ENCODE measurements at places on chromosomes 13 and 19.

DNA sequence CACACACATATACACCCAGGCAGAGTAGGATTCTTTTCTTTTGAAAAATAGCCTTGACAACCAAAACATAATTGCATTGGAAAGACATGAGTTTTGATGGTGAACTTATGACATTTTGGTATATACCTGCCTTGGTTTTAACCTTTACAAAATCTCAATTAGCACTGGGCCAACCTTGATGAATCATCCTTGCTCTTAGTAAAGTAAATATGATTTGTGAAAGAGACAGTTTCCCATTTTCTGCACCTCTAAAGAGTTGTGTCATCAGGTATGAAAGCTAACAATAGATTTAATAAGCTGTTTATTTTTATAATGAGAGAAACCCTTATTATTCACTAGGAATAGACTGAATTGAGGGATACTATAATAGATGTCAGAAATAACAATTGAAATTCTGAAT lies 15.7 kb upstream of the ENOX1 start:
- DNase-seq: no peak

GRCh38 chr19:9878511-9879196 lies 43.5 kb downstream of the PIN1 start:
- no peak for DNase-seq

DNA sequence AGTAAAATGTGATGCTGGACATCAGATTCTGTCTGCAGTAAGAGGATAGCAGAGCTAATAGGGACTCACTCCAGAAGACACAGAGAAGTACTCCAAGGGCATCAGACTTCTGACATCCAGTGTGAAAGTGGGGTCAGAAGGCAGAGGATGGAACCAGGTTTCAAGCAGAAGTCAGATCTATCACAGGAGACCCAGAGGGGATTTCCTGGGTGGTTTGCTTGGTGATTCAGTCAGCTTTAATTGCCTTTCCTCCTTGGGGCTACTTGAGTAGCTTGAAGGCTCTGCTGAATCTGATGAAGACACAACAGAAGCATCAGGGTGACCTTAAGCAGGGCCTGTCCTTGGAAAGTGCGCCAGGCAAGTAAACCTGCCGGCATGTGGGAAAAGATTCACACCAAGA lies 300.6 kb downstream of the COG6 start:
- no peak for DNase-seq

DNA sequence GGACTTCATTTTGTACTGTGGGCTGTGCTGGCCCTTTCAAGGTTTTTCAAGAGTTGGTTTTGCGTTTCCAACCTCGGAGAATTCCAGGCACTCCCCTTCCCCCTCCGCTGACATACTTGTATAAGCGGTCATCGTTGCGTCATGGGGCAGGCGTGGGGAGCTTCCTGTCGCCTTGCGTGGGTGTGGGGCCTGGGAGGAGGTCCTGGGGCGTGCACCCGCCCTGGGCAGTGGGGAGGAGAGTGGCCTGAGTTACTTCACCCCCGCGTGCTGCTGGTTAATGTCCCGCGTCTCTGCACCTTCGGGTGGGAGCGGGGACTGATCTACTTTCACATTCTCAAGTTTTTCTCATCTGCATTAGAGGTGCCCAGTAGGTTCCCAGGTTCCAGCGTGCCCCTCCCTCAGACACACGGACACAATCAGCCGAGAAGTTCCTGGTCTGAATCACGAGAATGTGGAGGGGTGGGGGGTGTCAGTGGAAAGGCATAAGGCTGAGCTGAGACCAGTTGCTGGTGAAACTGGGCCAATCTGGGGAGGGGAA lies 4.1 kb downstream of the IER2 start:
- no peak for DNase-seq

GRCh38 chr13:19586904-19587634 lies 25.7 kb upstream of the TPTE2 start:
- DNase-seq: peak; percentile 75

- no peak for DNase-seq
These were observed 379.9 kb upstream of the PCDH20 start for GRCh38 chr13:61795580-61795979.

DNA sequence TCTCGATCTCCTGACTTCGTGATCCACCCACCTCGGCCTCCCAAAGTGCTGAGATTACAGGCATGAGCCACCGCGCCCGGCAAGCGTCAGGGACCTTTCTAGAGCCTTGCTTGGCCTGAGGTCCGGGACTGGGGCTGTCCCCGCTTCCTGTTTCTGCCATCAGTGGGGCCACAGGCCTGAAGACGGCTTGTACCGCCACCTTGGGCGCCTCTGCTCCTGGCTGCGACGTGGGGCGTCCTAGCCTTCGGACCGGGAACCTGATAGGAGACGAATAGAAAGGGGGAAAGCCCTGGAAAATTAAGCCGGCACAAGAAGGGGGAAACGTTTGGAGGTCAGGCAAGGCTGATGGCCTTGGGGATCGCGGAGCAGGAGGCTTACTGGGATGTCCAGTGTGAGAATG lies 35.1 kb downstream of the RNF6 start:
- DNase-seq: no peak

DNA sequence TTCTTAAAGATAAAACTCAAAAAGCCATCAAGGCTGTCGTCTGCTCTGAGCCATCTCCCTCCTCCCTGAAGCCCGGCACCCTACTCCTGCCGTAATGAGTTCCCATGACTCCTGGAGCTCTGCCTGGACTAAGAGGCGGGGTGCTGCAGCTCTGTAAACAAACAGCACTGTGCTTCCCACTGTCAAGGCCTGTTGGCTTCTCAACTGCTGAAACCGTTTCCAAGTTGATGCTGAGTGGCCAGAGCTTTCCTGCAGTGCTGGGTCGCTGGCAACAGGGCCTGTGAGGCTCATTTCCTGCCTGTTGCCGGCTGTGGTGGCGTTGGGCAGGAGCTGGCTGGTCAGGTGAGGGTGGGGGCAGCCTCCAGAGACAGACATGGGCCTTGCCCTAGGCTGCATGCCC lies 26.7 kb upstream of the ISYNA1 start:
- DNase-seq: no peak

DNA sequence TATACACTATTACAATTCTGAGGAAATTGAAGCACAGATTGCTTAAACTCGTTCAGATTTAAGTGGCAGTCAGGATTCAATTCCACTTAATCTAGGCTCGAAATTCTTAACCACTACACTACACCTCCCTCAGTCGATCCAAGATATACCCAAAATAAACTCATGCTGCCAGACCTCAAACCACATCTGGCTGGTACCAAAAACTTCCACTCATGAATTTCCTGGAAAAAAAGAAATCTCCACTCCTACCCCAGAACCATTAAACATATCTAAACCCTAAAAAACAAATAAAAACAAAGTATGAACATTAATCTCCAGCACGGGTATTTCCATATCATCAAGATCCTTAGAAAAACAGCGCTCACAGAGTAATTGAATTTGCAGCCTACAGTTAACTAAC lies 1.1 kb downstream of the ZFP30 start:
- DNase-seq: no peak

DNA sequence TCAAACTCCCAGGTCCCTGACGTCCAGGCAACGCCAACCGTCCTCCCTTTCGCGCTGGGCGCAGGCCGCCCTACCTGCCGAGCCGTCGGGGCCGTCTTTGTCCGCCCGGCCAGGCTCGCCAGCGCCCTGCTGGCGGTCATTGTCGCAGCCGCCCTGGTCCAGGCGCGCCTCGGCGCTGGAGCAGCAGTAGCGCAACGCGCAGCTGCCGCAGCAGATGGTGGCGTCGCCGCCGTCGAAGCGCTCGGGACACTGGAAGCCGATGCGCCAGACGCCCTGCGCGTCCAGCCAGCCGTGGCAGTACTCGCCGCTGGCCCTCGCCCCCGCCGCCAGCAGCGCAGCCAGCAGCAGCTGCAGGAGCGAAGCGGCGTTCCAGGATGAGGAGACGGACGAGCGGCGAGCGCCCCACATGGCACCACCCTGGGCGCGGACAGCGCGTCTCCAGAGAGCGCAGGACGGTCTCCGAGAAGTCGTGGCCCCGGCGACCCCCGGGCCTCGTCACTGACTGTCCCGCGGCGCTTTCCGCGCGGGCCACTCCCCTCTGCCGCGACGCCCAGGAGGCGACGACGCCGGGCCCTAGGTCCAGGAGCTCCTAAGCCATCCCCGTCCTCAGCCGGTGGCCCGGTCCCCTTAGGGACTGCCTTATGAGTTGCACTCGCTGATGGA lies 1.1 kb downstream of the SHISA2 start:
- no peak for DNase-seq

DNA sequence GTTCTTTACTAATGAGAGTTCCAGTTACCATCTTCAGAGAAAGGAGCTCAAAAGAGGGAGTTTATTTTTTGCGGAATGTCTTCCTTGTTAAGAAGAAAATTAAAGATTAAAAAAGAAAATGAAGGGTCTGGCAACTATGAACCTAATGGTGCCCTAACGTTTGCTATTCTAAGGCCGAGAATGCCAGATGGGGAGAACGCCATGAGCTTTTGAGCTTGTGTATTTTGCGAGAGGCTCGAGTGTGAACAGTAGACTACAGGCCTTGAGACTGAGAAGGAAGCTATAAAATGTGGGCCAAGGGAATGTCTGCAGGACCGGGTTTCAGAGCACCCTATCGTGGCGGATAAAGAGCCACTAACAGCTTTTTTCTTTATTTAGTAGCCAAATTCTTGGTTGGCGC lies 6.7 kb downstream of the FGF14 start:
- DNase-seq: no peak

GRCh38 chr19:50889638-50890037 lies 16.4 kb downstream of the KLK2 start:
- no peak for DNase-seq

DNA sequence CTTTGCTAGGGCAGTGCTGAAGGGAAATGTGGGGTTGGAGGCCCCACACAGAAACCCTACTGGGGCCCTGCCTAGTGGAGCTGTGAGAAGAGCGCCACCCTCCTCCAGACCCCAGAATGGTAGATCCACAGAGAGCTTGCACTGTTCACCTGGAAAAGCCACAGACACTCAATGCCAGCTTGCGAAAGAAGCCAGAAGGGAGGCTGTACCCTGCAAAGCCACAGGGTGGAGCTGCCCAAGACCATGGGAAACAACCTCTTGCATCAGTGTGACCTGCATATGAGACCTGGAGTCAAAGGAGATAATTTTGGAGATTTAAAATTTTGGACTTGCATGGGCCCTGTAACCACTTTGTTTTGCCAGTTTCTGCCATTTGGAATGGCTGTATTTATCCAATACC lies 615.4 kb upstream of the MIR17HG start:
- DNase-seq: no peak

GRCh38 chr13:77033717-77034302 lies 6.9 kb upstream of the FBXL3 start:
- no peak for DNase-seq

GRCh38 chr13:51481656-51482055 lies 28.8 kb upstream of the INTS6 start:
- no peak for DNase-seq

- DNase-seq: no peak
These were observed 10.7 kb downstream of the PPP1R37 start for GRCh38 chr19:45103508-45104319.

DNA sequence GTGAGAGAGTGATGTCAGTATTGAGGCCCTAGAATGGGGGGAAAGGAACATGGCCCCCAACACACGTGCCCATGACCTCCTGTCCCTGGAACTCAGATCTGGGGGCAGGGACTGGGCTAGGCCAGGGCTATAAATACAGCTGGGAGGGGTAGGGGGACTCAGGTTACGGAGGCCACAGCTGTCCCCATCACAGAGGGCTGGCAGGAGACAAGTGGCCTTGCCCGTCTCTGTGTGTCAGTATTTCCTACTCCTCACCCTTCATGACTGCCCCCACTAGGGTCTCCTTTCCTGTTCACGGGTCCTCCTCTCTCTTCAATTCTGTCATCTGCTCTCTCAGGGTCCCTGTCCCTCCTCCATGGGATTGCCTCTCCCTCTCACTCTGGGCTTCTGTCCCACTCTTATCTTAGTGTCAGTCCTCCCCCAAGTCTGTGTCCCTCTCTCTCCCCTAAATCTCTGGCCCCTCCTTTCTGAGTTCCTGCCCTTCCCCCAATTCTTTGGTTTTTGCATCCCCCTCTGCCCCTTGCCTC lies 687 bp upstream of the HRC start:
- DNase-seq: no peak

DNA sequence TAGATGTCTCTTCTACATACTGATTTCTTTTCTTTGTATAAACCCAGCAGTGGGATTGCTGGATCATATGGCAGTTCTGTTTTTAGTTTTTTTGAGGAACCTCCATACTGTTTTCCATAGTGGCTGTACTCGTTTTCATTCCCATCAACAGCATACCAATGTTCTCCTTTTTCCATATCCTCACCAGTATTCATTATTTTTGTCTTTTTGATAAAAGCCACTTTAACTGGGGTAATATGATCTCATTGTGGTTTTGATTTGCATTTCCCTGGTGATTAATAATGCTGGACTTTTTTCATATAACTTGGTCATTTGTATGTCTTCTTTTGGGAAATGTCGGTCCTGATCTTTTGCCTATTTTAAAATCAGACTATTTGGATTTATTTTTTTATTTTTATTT lies 108.5 kb downstream of the PAN3 start:
- DNase-seq: no peak

DNA sequence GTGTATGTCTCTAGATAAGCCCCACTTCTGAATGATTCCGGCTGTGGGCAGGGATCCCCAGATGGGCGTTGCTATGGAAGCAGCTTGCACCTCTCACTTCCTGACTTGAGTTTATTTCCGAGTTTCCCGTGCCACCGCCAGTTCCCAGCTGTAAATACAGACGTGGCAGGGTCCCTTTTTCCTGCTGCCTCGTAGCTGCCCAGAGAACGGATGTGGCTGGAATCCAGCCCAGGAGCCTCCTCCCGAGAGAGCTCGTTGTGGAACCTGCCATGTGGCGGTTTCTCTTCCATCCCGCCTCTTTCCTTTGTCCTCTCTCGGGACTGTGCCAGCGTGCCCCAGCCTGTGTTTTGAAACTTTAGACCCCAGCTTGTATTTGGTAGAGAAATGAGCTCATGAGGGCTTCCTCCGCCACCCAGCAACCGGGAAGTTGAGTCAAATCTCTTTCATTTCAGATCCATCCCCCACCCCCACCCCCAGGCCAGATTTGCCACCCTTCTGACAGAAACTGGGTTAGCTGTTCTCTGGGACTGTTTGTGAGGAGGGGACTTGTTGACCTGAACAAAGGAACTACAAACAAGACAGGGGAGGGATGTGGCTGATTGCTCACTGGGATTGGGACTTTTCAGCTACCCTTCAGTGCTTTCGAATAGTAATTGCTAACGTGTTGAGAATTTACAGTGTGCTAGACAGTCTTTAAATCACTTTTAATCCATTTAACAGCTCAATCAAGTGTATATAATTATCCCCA lies 96.6 kb downstream of the SIPA1L3 start:
- peak; percentile 33 for DNase-seq

DNA sequence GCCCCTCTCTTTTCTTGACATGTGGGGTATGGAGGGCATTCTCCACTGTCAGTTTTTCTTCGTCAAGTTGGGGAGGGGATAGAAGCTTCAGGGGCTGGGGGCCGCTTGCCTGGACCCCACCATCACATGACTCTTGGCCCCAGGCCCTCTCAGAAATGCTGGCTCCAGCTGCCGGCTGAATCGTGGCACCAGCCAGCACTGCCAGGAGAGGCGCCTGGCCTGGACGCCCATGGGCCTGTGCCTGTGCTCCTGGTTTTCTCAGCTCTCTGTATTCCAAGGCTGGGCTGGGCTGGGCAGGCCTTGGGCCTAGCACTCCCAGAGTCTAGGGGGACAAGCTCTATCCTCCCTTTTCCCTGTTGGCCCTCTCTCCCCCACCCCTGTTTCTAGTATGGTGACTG lies 38.6 kb downstream of the LYL1 start:
- no peak for DNase-seq

Data from stimulated activated CD4-positive, alpha-beta T cell treated with anti-CD3 and anti-CD28 coated beads, Interleukin-12 subunit alpha, Interleukin-12 subunit beta, amount 100 ng/mL, for 48 hours (primary cell).